ENCODE measurements at places on chromosomes 7 and 10.

GRCh38 chr7:155346285-155346684 is 48.6 kb downstream of the INSIG1 start:
- DNase-seq, result no peak

DNA sequence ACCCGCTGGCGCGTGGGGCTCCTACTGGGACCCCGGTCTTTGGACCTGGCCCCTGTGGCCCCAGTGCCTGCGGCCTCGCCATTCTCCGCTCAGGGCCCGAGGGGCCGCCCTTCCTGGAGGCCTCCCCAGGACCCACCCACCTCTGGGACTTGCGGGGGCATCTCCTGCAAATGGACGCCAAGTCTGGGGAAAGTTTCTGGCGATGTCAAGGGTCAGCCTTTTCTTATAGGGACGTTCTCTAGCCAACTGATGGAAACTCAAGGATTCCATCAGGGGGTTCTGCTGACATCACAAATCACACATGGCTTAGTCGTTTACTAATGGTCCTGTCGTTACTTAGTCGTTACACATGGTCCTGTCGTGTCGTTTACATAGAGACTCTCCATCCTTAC is 57.7 kb upstream of the RHOBTB1 start:
- no peak for DNase-seq

DNA sequence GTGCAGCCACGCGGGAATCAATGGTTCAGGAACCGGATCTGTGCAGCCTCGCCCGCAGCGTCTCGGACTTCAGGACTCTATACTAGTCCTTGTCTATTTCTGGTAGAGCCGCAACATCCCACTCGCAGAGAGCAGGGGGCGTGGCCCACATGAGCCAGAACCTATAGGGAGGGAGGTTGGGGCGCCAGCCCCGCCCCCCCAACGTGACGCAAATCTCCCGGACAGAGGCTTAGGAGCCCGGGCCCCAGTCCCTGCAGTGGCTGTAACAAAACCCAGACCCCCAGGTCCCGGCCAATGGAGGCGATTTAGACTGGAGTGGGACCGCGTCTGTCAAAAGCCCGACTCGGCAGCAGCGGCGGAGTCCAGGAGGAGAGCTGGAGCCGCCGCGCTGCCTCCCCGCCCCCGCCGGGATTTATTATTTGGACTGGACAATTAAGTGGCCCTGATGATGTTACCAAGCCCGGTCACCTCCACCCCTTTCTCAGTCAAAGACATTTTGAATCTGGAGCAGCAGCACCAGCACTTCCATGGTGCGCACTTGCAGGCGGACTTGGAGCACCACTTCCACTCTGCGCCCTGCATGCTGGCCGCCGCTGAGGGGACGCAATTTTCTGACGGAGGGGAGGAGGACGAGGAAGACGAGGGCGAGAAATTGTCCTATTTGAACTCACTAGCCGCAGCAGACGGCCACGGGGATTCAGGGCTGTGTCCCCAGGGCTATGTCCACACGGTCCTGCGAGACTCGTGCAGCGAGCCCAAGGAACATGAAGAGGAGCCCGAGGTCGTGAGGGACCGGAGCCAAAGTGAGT is at the start of gene NKX2-3:
NKX2-3 (plus strand) TSS at position 256 of the 809 bp plus-strand sequence; CDS start at position 446, 190 bp downstream.
- peak; percentile 63 for DNase-seq

- no peak for DNase-seq
Measured at GRCh38 chr7:140294454-140294853, 103.9 kb downstream of the SLC37A3 start.

GRCh38 chr7:44063894-44064651 is 1.3 kb downstream of the PGAM2 start:
- peak; percentile 28 for DNase-seq

DNA sequence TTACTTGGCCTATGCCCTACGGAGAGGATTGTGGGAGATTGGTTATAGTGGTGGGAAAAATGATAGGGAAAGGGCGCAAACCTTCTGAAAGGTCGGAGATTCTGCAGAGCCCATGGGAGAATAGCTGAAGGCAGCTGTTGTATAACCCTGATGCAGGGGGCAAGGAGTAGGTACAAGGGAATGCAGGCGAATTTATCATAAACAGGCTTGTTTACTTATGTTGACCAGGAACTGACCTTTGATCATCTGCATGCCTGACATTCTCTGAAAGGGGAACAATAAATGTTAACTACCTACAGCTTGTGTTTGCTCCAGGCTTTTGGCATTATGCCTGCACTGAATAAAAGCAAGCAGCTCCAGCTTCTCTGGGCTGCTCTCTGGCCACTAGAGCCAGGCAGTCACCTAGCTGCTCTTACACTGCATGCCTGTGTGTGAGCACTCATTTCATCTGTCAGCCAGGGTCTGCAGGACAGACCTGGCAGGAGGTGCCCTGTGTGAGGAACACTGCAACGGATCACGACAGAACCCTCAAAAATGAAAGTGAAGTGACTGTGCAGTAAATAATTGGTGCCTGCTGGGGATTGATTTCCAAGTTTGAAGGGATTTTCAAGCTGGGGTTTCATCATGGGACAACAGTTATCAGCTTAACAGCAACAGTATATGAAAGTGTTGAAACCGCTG is 31.1 kb upstream of the ABCA13 start:
- peak; percentile 39 for DNase-seq

DNA sequence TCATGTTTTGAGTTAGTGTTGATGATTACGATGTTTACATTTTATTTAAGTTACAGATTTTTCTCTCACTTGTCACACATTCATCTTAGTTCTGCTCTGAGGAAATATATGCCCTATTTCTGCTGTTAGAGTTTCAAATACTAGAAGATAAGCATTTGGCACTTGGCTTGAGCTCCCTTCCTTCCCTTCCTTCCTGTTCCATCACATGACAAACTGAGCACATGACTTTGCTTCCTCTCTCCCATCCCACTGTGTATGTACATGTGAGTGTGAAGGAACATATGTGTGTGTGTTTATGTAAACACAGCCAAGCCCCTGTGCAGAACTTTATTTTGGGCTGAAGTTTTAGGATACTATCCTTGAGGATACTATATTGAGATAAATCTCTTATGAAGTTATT is 795.9 kb upstream of the IGFBP3 start:
- DNase-seq, result no peak
